GM03348 (cell line): ENCODE measurements at places on chromosomes 3 and 15.

- DNase-seq: no peak
Measured at GRCh38 chr3:194455481-194455880, 31.3 kb downstream of the ATP13A3 start.

DNA sequence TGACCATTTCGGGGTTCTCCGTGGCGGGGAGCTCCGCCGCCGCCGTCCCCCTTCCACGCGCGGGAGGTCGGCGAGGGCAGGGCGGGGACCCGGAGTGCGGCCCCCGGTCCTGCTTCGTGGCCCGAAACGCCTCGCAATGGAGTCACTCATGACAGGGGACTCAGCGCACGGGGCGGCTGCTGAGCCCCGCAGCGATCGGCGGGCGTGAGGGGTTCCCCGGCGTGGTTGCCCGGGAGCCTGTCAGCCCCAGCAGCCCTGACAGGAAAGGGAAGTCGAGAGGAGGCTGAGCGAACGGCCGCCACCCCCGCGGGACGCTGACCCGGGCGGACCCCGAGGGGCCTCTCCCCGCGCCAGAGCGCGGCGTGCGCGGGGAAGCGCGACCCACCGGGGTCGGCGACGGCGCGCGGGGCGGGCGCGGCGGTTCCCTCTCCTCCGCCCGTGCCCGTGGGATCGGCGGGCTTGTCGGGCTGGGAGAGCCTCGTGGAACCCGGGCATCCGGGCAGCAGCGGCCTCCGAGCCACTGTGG, 564 bp upstream of the PIGZ start:
- DNase-seq: peak; percentile 54

DNA sequence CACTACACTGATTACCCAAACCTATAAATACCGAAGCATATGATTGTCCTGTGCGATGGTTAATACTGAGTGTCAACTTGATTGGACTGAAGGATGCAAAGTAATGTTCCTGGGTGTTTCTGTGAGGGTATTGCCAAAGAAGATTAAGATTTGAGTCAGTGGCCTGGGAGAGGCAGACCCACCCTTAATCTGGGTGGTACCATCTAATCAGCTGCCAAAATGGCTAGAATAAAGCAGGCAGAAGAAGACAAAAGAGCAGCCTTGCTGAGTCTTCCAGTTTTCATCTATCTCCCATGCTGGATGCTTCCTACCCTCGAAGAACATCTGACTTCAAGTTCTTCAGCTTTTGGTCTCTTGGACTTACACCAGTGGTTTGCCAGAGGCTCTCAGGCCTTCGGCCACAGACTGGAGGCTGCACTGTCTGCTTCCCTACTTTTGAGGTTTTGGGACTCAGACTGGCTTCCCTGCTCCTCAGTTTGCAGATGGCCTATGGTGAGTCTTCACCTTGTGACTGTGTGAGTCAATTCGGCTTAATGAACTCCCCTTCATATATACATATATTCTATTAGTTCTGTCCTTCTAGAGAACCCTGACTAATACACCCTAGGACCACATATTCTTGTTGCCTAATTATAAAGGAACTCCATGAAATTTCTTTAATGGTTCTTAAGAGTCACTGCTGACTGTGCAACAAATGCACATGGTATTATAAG, 31.7 kb downstream of the CSNK1G1 start:
- no peak for DNase-seq

DNA sequence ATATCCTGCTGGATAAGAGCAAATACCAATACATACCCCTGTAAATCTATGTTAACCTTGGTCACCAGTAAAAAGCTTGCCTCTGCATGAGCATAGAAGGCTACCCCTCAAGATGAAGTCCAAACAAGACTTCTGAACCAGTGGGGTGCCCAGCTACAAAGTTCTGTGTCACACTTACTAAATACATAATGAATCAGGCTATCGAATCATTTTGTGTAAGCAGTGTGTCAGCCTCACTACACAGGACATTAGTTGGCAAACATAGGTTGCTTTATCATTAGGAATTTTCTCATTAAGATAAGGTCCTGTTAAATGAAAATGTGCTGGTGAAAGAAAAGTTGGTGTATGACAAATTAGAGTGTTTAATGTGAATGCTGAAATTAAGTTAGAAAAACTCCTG, 452.0 kb downstream of the MFSD1 start:
- DNase-seq: no peak

DNA sequence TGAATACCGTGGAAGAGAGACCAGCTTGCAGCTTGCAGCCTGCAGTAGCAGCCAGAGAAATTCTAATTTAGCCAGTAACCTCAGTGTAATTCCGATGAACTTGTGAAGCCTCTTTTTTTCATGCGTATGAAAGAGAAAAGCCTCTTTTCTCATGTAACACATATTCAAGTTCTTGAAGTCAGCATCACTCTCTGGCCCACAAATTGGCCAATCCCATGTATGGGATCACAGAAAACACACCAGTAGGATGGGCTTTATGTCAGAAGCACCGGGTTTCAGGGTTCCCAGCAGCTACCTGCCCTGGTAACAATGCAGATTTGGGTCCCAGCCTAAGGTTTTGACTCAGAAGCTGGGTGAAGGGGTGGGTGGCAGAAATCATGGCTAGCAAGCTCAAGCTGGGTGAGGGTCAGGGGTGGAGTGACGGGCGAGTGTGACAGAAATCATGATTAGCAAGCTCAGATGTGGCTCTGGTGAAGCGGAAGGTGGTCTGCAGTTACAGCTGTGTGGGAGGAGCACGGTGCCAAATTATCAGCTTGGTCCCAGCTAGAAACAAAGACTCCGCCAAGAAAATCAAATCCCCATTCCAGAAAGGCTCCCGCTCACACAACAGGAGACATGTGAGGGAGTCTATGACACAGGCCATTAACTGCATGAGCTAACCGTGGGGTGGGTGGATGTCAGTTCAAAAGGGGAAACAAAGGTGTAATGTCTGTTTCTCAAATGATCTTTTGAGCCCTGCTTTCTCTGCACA, 86.6 kb downstream of the SNRK start:
- no peak for DNase-seq

DNA sequence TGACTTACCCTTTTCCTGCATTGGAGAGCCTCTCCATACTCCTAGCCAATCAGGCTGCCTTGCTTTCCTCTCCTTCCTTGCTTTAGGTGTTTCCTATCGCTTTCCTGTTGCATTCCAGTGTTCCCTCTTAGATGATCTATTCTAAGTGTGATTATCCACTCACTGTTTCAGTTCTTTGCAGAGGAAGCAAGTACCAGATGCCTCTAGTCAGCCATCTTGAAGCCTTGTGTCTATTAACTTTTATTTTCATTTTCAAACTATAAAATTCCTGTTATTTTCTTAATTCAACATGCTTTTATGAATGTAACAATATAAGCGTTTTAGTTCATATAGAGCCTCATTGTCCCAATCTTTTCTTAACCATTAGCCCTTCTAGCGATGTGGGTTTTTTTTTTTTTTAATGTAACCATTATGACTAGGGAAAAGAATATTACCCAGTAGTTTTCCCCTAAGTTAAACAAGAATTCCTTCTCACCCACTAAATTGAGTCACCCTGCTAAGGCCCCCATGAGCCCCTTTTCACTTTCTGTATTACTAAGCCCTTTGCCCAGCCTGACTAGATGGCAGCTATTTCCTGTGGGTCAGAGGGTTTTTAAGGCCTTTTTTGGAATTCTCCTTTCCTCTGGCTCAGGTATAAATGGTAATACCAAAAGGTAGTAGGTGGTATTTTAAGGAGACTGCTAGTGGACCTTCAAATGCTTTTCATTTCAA, 229.4 kb upstream of the CTNNB1 start:
- DNase-seq: no peak

DNA sequence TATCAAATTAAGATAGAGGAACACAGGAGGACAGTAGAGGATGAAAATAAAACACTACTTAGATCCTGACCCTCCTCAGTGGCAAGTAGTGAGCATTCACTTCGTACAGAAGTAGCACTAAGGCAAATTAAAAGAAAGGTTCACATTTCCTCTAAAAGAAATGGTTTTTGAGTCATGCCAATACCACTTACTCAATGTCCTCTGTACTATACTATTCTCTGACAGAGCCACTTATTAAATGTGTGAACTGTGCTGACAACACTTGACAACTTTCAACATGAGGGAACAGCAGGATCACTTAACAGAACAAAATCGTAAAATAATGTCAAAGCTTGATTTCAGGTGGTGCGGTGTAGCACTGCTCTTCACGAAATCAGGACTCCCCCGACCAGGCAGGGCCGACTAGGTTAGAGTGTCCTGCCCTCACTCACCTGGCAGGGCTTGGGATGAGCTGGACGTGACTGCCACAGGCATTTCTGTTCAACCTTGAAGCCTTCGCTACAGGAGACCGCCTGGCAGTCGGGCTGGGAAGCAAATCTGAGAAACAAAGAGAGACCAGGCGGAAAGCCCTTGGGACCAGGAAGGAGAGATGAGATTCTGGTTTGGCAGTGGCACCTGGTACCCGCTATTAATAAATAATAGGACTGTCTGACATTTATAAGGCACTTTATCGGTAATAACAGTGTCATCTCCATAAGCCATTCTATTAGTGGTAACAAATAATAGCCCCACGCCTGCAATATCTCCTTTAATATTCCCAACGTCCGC, 611 bp upstream of the SLC27A2 start:
- no peak for DNase-seq

GRCh38 chr3:53650424-53650823, 156.0 kb downstream of the CACNA1D start:
- no peak for DNase-seq

DNA sequence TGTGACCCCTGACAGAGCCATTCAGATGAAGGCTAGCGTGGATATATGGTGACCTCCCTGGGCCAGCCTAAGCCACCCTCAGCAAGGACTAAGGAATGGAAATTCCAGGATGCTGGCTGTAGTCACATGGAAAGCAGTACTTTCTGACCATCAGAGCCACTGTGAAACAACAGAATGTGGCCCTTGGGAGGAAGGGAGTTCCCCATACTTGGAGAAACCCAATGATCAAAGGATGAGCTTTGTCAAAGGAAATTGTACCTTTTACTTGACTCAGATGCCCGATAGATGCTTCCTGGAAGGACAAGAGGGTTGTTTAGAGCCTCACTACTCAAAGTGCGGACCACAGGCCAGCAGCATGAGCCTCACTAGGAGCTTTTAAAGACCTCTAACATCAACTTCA, 484.5 kb upstream of the PROK2 start:
- DNase-seq: no peak

GRCh38 chr3:71695000-71695482, 30.2 kb downstream of the EIF4E3 start:
- DNase-seq: no peak

DNA sequence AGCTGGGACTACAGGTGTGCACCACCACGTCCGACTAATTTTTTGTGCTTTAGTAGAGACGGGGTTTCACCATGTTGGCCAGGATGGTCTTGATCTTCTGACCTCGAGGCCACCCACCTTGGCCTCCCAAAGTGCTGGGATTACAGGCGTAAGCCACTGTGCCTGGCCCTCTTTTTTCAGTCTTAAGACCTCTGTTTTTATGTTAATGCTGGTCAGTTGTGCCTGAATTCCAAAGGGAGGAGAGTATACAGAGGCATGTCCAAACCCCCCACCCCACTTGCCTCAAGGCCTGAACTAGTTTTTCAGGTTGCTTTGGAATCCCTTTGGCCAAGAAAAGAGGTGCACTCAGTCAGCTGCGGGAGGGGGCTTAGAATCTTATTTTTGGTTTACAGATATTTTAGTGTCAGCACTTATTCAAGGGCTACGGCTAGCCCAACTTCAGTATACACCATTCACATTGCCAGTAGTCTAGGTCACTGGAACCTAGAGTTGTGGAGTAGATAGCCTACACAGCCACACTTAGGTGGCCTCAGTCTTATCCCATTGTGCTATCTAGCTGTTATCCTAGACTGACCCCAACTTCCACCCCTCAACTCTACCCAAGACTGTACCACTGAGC, 128.0 kb upstream of the TPM1 start:
- DNase-seq: no peak
